ENCODE measurements at places on chromosomes 7 and 10.

- DNase-seq: no peak
These were observed 32.4 kb downstream of the NSUN6 start for GRCh38 chr10:18619016-18619415.

DNA sequence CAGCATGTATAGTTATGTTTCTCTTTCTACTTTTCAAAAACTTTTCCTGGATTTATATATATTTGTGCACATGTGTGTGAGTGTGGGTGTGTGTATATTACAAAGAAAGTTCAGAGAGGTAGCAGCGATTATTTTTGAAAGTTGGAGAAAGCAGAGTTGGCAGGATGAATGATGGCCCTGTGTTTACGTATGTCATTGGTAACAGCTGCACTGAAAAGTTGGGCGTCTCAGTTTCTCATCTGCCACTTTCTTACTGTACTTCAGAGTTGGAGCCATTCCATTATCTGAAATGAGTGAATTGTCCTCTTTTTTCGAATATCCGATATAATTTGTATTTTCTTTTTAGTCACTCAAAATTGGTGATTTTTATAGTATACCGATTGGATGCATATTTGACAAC is 172.2 kb downstream of the CDK14 start:
- no peak for DNase-seq

DNA sequence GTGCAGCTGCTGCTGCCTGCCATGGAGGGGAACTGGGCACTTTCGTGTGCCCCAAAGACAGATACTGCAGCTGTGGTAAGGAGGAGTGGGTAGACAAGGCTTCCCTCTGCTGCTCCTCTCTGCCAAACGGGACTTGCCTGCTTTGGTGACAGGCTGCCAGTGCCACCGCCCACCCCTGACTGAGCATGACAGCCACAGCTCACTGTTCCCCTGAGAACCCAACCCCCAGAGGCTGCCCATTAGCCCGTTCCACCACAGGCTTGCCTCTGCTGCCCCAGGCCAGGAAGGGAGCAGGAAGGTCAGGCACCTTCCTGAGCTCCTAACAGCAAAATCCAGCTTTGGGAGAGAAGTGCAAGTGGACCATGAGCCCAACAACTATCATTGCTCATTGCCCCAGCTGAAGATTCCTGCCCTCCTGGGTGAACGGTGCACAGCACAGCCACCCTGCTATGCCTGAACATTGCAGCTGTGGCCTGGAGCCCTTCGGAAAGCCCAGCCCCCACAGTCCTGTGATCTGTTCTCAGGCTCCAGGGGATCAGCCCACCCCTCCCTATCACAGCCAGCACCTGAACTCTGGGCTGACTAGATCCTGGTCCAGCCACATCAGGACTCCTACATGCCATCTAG is 58.7 kb upstream of the ANTXRL start:
- DNase-seq: no peak

DNA sequence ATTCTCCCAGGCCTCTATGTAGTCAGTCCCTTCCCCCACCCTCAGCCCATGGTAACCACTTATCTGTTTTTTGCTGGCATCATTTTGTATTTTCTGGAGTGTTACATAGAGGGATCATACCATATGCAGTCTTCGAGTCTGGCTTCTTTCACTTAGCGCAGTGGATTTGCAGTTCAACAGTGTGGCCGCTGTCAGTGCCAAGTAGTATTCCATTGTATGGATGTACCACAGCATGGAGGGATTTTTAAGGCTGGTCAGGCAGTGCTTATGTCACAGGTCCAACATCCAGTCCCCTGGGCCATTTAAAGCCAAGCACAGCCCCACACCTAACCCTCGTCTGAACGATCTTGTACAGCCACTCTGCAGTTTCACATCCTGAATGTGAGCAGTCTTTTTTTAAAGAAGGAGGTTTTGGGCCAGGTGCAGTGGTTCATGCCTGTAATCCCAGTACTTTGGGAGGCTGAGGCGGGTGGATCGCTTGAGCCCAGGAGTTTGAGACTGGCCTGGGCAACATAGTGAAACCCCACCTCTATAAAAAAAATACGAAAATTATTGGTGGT is 121.8 kb downstream of the CUX1 start:
- no peak for DNase-seq

- no peak for DNase-seq
These were observed 62.4 kb upstream of the CDK6 start for GRCh38 chr7:92898798-92899197.

Data from NCI-H460 (cell line).